ENCODE measurements at places on chromosomes 6 and 20. TPM values are rescaled to one million over a fixed set of nuclear protein-coding genes. Genes with fewer than 3 reads are reported as not detected.

Gene NKX2-2
- total RNA-seq, result 0.20 TPM

Gene MUC21
- total RNA-seq, result not detected

Gene TNFAIP3
- 4.8 TPM for total RNA-seq

Gene SCUBE3
- total RNA-seq, result 3.3 TPM

Gene MYLK2
- total RNA-seq, result 0.37 TPM

Gene DLK2
- total RNA-seq, result not detected

Gene ABT1
- total RNA-seq, result 12.9 TPM

Gene TTK
- total RNA-seq, result 42.4 TPM

Gene MTFR2
- total RNA-seq, result 3.5 TPM

Gene WFDC10B
- not detected for total RNA-seq

Measured in subcutaneous preadipocyte (primary cell).